T-cell (primary cell): ENCODE measurements at places on chromosomes 5 and 9. TPM values are rescaled to one million over a fixed set of nuclear protein-coding genes. Genes with fewer than 3 reads are reported as not detected.

GRCh38 chr9:80134487-80134886 lies 562.7 kb downstream of the TLE4 start:
- DNase-seq, result no peak
- H3K4me1 ChIP-seq, result no peaks in the 10 kb centered on the region
- no peak overlapping the region for H3K4me3 ChIP-seq
- no peaks in the 10 kb centered on the region for H3K36me3 ChIP-seq

- H3K36me3 ChIP-seq, result no peaks in the 10 kb centered on the region
- H3K27me3 ChIP-seq, result no peaks in the 10 kb centered on the region
- H3K27ac ChIP-seq, result no peak overlapping the region
- H3K4me3 ChIP-seq, result peak overlapping the region; percentile 97
- DNase-seq, result no peak
Measured at GRCh38 chr5:138179277-138179857, 455 bp downstream of the KIF20A start.

DNA sequence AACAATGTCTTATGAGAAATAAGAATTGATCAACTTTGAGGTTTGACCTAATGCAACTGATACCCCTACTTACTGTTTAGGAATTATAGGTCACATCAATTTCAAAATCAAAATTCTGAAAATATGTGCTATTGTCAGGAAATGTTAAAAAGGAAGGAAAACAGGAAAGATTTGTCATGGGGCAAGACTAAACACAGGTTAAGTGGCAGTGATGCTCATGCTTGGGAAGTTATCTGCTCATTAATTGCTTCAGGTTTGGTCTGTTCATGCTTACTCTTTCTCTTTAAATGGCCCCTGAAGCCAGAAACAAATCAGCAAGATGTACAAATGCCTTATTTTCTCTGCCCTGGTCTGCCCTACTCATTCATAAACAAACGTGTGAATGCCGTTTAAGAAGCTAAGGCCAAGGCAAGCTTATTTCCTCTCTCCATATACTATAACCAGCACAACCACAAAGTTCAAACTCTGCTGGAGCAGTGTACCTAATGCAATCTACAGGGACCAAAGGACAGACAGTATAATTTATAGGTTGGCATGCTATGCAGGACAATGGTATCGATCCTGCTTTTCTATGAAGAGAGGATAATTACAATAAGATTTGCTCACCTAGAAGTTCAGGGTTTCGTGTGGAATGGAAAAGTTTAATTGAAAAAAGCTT lies 177.2 kb downstream of the GNAQ start:
- H3K4me1 ChIP-seq, result no peaks in the 10 kb centered on the region
- no peaks in the 10 kb centered on the region for H3K27me3 ChIP-seq
- H3K27ac ChIP-seq, result no peak overlapping the region
- no peak for DNase-seq
- no peaks in the 10 kb centered on the region for H3K36me3 ChIP-seq

DNA sequence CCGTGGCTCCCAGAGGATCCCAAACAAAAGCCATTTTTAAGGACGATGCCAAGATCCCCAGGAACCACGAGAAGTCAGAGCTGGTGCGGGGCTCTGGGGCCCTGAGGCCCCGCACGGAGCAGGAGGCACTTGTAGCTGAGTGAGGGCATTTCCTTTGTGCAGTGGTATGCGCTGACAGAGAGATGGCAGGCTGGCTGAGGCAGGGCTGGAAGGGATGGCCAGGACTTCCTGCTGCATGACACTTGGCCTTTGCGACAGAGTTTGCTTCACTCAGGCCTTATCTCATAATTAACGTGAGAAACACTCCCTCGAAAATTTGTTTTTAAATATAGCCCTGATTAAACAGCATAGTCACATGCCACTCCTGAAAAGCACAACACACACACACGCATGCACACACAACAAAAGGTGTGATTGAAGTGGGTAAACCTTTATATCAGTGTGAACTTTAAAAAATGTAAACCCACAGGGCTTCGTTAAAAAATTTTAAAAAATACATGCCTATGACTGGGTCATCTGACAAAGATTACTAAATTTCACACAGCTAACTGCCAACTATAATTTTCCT lies 536.6 kb downstream of the PDE4D start:
- peaks cover 4% of the 10 kb centered on the region for H3K4me1 ChIP-seq
- no peaks in the 10 kb centered on the region for H3K27me3 ChIP-seq
- H3K4me3 ChIP-seq, result no peak overlapping the region

DNA sequence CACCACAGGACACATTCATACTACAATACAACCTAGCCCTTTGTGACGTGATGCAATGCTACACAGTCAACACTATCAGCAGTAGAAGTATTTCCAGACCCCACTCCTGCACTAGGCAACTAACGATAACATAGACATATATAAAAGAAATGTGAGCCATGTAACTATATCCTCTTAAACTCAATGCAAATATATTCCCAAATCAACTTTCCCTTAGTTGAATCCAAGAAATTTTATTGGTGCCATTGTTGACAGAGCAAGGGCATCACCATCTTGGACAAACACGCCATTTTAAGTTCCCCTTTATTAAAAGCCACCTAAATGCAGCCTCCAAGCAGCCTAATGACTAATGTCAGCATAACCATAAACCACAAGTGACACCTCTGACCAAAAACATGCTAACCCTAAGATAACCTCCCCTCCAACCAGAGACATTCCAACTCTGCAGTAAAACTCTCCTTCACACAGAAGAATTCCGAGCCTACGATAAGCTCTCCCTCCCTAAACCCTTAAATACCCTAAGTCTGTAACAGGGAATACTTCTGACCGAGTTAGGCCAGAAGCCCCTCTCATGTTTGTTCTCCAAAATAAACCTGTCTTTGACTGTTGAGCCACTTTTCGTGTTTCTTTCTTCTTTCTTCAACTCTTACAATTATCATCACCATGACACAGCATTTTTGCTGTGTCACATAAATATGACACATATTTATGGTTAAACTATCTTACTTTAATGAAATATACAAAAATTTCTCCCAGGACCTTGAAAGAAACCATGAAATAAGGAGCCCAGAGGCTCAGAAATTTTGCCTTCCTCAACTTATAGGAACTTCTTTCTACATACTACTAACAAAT lies 1497.8 kb downstream of the EFNA5 start:
- no peaks in the 10 kb centered on the region for H3K4me1 ChIP-seq
- H3K27ac ChIP-seq, result no peak overlapping the region
- H3K4me3 ChIP-seq, result no peak overlapping the region
- DNase-seq, result no peak
- no peaks in the 10 kb centered on the region for H3K36me3 ChIP-seq
- no peaks in the 10 kb centered on the region for H3K27me3 ChIP-seq

The POU5F2 gene
- 1.5 TPM for total RNA-seq

The RICTOR gene
- total RNA-seq, result 74.8 TPM
